Hypothalamus (tissue), 51 donors: ENCODE measurements at places on chromosomes 7 and 10.

DNA sequence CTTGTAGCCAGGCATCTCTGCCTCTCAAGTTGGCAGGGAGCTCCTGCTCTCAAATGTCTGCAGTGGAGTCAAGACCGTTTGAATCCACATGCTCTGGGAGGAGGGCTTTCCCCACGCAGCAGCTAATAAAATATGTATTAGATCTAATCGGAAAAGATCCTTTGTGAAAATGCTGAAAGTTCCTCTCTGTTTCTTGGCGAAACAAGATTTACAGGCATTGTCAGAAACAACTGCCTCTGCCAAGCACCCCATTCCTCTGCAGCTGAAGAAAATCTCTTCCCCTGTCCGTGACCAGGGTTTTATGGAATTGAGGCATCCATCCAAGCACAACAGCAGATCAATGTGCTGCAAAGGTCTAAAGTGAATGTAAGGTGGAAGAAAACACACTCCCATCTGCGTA is 165.8 kb downstream of the TCERG1L start:
- no peak for DNase-seq

GRCh38 chr10:56286096-56286495 is 75.0 kb downstream of the ZWINT start:
- no peak for DNase-seq

- no peak for DNase-seq
Observed at GRCh38 chr7:133412942-133413341, 160.1 kb downstream of the EXOC4 start.

DNA sequence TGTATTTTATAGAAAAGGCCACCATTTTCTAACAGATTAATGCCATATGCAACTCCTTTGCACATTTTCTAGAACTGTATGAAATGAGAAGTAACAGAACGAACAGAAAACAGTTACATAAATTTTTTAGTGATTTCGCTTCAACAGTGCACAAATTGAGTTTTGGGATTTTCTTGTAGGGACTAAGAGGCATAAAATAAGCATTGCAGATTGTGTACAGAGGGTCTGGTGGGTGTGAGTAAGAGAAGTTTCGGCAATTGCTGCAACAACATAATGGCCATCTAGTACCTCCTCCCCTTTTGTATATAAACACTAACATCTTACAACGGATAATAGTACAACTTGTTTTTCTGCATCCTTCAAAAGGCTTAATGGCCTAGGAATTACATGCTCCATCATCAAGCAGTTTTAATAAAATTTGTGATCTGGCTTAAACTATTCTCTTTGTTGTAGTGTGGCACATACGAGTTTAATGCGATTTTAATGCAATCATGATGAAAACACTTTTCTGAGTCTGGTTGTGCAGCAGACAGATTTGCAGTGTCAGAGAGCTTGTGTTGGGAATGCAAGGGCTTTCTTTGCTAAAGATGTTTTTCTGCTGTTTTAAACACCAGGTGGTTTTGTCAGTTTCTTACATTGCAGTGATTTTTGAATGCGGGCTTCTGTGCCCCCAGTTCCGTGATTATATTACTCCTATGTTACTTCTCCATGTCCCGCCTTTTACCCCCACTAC is 2.9 kb downstream of the GLCCI1 start:
- DNase-seq, result no peak

GRCh38 chr10:129511758-129512157 is 44.7 kb downstream of the MGMT start:
- DNase-seq, result no peak

DNA sequence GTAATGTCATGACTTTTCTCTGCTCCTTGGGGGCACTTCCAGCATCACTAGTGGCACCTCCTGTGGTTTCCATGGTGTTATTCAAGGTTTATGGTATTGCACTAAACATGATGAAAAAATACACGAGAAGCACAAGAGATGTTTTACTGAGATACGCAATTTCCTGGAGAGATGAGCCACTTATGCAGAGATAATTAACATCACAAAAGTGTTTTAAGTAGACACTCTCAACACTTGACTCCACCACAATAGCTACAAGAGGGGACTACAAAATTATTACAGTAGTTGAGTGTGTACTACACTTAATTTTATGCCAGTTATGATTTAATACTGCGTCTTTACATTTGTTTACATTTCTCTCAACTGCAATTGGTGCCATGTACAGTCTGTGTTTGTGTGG is 906.7 kb downstream of the DNAJB9 start:
- no peak for DNase-seq

DNA sequence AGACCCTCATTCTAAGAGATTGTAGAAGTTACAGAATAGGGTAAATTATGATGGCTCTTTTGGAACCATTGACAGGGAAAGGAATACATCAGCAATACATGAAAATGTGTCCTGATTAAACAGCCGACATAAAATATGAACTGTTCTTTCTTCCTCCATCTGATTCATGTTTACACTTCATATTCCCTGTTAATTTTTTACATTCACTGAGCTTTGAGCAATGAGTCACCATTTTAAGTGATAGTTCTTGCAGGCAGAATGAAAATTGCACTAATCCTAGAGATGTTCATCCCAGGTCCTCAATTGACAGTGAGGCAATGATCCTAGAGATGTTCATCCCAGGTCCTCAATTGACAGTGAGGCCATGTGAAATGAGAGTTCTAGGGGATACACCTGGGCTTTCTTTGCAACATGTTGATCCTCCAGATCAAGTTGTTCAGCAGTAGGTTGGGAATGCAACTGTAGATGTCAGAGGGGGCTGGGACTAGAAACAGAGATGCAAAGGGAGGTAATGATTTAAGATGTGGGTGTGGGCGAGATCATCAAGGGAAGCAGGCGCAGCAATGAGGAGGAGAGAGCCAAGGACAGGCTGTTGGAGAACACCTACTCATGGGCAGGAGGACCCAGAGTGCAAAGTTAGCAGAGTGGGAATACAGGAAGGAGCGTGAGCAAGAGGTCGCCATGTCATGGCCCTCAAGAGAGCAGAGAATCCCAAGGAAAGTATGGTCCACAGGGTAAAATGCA is 138.7 kb downstream of the ZNF365 start:
- DNase-seq, result no peak

DNA sequence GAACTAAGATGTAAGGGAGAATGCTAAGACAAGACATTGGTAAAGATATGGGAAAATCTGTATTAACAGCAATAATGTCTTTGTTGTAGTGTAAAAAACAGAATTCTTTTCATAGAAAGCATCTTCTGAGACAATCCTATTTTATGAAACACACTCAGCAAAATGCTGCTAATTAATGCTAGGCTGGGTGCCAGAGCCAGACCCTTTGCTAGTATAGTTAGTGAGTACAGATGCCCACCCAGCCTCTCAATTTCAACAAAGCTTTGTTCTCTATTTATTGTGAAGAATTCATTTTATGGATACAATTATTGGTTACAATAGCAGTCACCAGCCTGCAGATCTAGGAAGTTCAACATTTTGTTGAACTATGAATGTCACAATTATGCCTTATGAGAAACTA is 131.0 kb downstream of the SEM1 start:
- no peak for DNase-seq

DNA sequence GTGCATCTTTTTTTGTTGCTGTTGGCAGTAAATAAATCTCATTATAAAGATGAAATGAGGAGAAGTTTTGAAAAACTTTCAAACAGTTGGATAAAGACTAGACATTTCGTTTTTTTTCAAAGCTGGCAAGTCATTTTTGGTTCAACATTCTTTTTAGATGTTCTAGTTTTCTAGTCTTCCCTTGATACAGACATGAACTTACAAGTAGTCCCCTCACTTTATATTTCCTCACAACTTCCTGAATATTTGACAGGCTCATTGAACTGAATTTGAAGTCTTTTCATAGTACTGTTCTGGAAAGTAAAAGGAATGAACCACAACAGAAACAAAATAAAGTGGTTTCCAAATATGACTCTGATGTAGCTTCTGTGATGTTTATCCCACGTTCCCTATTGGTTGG is 134.2 kb downstream of the NRCAM start:
- DNase-seq, result no peak

GRCh38 chr7:105861224-105861623 is 15.2 kb downstream of the ATXN7L1 start:
- DNase-seq, result no peak

DNA sequence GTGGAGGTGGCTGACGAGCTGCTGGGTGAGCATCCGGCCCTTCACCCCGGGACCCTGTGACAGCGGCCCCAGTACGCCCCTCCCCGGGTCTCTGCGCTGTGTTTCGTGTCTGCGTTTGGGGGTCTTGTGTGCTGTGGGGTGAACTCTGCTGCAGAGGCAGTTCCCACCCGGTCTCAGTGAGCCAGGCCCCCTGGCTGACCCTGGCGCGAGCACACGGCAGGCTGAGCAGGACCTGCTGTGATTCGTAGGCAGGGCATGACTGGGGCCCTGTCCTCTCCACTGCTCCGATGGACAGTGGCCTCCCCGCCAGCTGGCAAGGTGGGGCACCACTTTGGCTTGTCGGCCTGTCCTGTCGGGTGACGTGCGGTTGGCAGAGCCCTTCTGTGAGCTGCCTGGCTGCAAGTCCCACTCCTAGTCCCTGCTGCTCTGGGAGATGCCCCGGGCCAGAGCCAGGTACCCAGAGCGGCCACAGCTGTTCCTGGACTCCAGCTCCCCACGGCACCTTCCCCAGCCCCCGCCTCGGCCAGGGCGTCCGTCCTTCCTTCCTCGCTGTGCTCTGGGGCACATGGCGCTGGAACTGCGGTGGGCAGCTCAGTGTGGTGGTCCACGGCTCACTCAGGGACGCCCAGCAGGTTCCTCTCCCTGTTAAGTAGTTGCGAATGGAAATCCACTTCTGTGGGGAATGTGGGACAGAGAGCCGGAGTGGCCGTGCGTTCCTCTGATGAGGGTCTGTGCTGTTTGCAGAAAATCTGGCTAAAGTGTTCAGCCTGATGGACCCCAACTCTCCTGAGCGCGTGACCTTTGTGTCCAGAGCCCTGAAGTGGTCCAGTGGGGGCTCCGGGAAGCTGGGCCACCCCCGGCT is 10.5 kb downstream of the GET4 start:
- DNase-seq, result no peak

DNA sequence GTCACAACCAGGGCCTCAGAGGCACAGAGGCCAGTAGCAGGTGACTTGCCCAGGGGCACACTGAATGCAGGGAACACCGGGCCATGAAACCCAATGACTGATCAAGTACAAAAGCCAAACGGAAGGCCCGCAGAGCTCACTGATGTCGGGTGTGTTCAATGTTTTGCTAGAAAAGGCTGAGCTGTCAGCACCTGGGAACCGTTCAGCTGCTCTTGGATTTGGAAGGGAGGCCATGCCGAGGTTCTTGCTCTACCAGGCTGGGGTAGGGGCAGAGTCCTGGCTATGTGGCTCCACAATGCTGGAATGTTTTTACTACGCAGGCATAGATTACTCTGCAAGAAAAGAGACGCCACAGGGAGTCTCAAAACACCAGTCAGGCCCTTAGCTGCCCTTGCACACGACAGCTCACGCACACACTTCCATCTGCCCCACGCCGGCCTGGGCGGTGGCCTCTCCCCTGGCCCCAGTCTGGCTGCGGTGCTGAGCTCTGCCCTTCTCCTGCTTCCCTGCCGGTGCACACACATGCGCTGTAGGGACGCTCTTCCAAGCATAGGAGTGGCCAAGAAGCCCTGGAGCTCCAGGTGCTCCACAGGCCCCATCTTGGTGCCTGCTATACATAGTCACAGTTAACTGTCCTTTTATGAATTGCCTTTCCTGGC is 79.9 kb downstream of the ZRANB1 start:
- DNase-seq, result no peak
